Ecto neural progenitor cell (in vitro differentiated cells): ENCODE measurements at places on chromosomes 4 and X.
A peak's percentile ranks its signal among the peaks of the same experiment; 100 is the strongest.

DNA sequence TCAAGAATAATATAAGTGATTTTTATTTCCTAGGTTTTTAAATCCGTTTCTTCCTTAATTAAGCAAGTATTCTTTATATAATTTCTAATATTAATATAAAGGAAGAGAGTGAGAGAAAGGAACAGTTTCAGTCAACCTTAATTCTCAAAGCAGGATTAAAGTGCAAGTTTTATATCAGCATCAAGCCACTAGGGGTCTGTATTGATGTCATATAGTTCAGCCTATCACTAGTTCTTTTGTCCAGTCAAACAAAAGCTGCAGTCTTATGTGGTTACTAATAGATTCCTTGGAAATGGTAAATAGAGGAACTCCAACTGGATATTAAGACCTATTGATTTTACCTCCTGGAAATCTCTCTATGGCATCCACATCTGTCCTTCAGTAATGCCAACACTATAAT is 82.0 kb downstream of the NAP1L3 start:
- DNase-seq: no peak

DNA sequence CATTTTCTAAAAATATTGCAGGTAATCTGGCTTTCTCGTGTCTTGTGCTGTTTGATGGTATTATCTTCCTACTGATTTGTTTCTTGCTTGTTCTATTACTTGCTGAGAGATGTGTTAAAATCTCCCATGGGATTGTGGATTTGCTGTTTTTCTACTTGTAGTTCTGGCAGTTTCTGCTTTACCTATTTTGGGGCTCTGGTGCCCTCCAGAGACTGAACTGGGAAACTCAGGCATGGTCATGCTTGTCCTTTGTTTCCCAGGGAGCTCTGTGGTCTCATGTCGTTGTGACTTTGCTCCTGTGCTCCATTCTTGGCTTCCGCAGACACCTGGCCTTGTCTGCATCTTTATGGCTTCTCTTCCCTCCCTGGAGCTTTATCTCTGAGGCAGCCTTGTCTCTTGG is 39.5 kb downstream of the NSD2 start:
- peak; percentile 58 for DNase-seq

- no peak for DNase-seq
Observed at GRCh38 chr4:11133868-11134267, 294.8 kb downstream of the HS3ST1 start.

GRCh38 chr4:182187674-182188073 is 55.5 kb upstream of the TENM3 start:
- no peak for DNase-seq

- DNase-seq: no peak
Observed at GRCh38 chr4:113556382-113557134, 205.0 kb downstream of the CAMK2D start.
